ENCODE measurements at places on chromosomes 2 and 18.

GRCh38 chr2:159133797-159134196 is 152.7 kb downstream of the WDSUB1 start:
- no peak for DNase-seq

DNA sequence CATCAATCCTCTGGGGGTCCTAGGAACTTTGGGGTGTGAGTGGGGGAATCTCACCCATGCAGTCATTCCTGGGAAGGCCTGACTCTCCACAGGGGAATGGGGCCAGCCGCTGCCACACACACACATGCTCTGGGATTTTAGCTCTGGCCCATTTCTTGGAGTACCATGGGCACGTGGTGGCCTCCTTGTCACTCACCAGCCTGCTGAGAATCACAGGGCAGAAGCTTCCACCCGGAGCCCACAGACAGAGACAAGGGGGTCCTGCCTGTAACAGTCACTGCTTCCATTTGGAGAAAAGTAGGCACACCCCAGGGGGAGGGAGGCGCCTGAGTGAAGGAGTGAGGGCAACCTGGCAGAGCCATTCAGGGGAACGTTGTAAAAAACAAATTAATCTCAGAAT is 48.8 kb downstream of the TWIST2 start:
- DNase-seq = no peak

DNA sequence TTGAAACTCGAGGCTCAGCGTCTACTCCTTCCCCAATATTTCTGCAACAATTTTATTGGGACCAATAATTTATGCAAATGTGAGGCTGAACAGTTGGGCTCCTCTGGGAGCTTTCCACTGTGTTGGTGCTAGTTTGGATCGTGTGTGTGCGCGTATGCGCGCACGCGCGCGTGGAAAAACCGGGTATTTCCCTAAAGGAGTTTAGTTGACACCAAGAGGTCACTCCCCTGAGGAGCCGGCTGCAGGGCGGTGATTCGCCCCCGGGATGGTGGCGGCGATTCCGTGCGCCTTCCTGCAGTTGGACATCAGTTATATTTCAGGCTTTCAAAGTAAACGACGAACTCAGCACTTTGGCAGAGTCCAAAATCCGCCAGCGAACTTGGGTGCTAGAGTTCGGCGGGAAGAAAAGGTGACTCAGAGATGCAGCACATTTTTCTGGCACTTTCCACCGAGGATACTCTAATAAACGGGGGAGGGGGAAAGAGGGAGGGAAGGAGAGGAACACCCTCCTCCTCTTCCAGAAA is 186.5 kb upstream of the FANCL start:
- no peak for DNase-seq

DNA sequence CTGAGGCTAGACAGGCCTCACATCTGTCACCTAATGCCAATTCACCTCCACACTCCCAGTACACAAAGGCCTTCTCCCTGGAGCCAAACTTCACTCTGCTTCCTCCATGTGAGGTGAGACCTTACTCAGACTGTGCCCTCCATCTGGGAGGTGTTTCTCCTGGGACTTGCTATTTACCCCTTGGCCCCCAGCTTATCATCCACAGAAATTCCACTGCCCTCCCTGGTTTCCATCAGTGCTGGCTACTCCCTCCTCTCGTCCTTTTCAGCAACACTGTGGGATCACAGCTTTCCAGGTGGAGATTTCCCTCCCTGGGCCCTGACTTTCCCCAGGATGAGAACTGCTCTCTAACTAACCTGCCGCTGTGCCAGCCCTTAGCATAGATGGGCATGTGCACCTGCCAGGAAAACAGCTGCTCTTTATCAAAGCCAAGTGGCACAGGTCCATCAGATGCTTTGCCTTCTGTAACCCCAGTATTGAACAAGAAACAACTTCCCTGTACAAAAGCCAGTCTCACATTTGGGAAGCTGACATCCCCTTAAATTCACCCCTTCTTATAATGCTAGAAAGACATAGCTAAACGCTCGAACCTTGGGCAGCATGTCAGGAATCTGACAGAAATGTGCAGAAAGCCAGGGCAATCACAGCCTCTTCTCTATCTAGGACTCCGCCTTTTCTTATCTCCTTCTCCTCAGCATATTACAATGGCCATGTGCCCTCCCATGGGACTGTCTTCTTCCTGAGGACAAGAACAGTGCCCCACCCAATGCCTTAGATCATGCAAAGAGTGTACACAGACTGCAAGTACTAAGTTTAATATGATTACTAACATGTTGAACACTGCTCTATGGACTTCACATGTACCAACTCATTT is 535.5 kb upstream of the ID2 start:
- no peak for DNase-seq

GRCh38 chr2:239390546-239391285 is 10.1 kb downstream of the HDAC4 start:
- peak; percentile 12 for DNase-seq

- no peak for DNase-seq
Observed at GRCh38 chr2:74759986-74760385, 73.9 kb upstream of the HK2 start.

DNA sequence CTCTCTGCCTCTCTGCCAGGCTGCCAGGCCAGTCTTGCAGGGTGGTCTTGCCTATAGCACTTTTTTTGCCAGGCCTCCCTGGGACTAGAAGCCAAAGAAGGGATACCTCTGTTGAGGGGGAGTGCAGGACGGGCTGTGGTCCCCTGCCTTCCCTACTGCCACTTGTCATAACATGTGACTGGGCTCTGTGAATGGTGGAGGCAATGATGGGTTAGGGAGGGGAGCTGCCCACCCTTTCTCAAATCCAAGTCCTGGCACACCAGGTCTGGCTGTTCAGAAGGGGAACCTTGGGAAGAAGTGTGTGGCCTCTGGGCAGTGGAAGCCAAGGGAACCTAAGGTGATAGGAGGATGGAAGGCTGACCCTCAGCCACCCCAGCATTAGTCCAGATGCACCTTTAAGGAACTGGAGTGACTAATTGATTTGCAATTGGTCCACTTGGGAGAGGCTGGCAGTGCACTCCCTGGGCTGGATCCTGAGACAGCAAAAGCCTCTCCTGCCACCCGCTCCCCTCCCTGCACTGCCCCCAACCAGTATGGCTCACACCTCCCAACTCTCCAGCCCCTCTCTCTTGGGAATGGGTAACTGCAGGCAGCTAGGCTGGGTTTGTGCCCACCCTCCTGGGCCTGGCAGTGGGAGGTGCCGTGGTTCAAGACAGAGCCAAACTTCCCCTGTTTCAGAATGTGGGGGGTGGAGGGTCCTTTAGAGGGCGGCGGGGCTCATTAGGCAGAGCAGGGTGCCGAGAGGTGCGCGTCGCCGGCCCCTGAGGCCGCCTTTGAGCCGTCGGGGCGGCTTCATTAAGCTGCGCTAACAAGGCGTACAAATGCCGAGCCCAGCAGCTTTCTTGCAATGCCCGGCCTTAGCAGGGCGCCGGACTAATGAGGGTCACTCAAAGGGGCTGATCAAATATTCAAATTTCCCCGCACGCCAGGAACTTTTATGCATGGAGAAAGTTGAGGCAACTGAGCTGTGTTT is 4.5 kb upstream of the SIX3 start:
- DNase-seq = no peak

DNA sequence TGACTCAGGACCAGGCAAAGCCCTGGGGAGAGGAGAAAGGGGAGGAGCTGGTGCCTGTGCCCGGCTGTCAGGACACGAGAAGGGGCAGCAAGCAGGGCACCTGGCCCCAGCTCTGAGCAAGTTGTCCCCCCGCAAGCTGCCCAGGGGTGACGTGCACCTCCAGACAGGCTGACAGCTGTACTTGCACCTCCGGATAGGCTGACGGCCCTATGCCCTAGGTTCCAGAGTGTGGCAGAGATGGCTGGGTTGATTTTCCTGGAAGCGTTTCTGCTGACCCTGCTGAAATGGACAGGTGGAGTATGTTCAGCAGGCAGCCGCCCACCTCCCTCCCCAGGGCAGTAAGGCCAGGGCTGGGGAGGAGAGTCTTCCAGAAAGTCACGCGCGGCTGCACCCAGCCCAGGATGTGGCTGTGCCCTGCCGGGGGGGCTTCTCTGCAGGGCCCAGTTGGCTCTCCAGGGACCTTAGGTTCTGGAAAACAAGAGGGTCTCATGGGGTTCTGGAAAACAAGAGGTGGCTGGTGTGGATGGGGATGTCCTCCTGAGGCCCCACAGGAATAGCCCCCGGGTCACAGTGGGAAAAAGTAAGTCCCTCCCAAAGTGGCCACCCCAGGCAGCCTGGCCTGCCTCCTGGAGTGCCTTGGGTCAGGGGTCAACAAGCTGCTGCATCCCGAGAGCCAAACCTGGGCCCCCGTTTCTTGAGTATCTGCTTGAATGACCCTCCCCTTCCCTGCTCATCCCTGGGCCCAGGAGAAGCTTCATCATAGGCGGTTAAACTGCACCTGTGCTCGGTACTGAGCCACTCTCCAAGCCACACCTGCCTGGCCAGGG is 71.4 kb upstream of the OTOS start:
- DNase-seq = no peak

- DNase-seq = no peak
Observed at GRCh38 chr2:15579641-15580040, 12.0 kb upstream of the DDX1 start.

DNA sequence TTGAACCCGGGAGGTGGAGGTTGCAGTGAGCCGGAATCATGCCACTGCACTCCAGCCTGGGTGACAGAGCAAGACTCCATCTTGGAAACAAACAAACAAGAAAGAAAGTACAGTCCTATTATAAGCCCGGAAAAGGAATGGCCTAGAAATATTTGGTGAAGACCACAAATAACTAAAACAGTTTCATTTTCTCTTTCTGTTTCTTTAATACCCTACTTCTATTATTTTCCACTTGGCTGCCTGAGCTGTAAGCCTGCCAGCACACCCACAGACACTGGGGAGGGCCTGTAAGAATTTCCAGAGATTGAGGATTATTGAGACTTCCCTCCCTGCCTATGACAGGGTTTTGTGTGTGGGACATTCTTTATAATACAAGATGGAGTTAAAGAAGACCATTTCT is 188.0 kb upstream of the DCC start:
- no peak for DNase-seq

DNA sequence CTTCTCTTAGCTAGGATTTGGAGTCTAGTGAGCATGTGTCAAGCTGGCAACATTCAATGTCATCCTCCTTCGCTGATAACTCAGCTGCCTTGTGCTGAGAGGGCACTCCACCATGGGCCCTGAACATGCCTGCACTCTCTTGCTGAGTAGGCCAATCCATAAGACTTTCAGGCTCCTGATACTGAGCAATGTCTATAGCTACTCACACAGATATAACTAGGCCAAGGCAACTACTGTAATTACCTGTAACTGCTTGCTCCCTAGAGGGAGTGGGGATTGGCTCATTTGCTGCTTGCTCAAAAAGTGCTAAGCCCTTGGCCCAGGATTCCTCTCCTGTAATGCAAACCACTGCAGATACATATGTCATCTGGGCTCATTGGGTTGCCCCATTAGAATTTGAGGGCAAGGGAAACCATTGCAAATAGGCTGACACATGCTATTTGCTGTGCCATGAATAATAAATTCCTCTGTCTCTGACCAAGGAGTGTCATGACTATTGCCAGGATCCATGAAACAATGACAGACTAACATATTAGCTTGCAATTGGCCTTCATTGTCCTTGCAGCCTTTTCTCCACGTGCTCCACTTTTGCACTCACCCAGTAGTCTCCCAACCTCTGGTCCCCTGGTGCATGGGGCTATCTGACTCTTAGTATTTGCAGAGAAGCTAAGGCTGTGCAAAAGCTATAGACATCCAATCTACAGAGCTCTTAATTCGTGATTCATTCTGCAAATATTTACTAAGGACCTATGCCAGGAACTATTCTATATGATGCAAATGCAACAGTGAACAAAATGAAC is 36.9 kb upstream of the BMPR2 start:
- DNase-seq = no peak

- DNase-seq = no peak
Observed at GRCh38 chr2:20680744-20681375, 13.9 kb downstream of the GDF7 start.

- peak; percentile 69 for DNase-seq
Observed at GRCh38 chr2:38508311-38509039, 94.3 kb downstream of the HNRNPLL start.

GRCh38 chr2:39703181-39703872 is 37.6 kb downstream of the TMEM178A start:
- no peak for DNase-seq

Measured in activated naive CD8-positive, alpha-beta T cell treated with anti-CD3 and anti-CD28 coated beads, Interleukin-2, amount 10 ng/mL, durations not matched to agents 7 days and 5 days (primary cell).